ENCODE measurements at places on chromosomes 1 and 21. TPM values are rescaled to one million over a fixed set of nuclear protein-coding genes. Genes with fewer than 3 reads are reported as not detected.

Gene MIS18A
- 20.3 TPM for total RNA-seq

Gene DOP1B
- total RNA-seq, result 23.1 TPM

Gene NHLH1
- total RNA-seq, result 0.43 TPM

Gene USF1
- 67.4 TPM for total RNA-seq

Gene TCHH
- 0.05 TPM for total RNA-seq

Gene S100A2
- total RNA-seq, result 1.2 TPM

Gene BMP8A
- not detected for total RNA-seq

Gene HCN3
- 3.7 TPM for total RNA-seq

Gene GPR61
- 0.53 TPM for total RNA-seq

Gene PDC
- total RNA-seq, result not detected

Gene HES3
- not detected for total RNA-seq

Gene MIXL1
- total RNA-seq, result not detected

Gene IGSF21
- not detected for total RNA-seq

Gene LCE1B
- not detected for total RNA-seq

Gene GBP7
- total RNA-seq, result 0.15 TPM

Gene CADM3
- not detected for total RNA-seq

Gene FCRL3
- total RNA-seq, result 0.15 TPM

Gene MAP10
- total RNA-seq, result 2.1 TPM

Gene ERMAP
- total RNA-seq, result 5.0 TPM

Gene LRRC71
- total RNA-seq, result not detected

Gene FAM167B
- total RNA-seq, result 0.78 TPM

Gene OLFML2B
- total RNA-seq, result not detected

Gene OR2T11
- not detected for total RNA-seq

Gene CELA3B
- not detected for total RNA-seq

Gene TMPRSS15
- not detected for total RNA-seq

Gene POU3F1
- not detected for total RNA-seq

Gene TAS1R1
- 0.08 TPM for total RNA-seq

Gene GPR52
- 1.6 TPM for total RNA-seq

Gene STYXL2
- total RNA-seq, result not detected

Gene RIMS3
- 6.1 TPM for total RNA-seq

Gene AMPD1
- not detected for total RNA-seq

Gene CR1L
- total RNA-seq, result not detected

Gene LAMB3
- 4.4 TPM for total RNA-seq

Gene RPE65
- total RNA-seq, result not detected

Gene MX2
- 167 TPM for total RNA-seq

Gene HSPB7
- total RNA-seq, result not detected

Gene KCNK1
- total RNA-seq, result 8.1 TPM

Gene KRTAP20-2
- not detected for total RNA-seq

Gene CD244
- total RNA-seq, result 2.3 TPM

Gene TRPM2
- total RNA-seq, result 13.7 TPM

Gene KCTD3
- 3.4 TPM for total RNA-seq

Gene PRAMEF26
- not detected for total RNA-seq

Gene TATDN3
- 20.2 TPM for total RNA-seq

Gene MCOLN2
- total RNA-seq, result 27.2 TPM

Gene CFAP107
- not detected for total RNA-seq

Gene HSD11B1
- 11.4 TPM for total RNA-seq

Gene PTBP2
- 11.6 TPM for total RNA-seq

Gene ADAMTS1
- total RNA-seq, result 1.2 TPM
